A549 treated with CORT108297 at 1 μM for 4 hours (cell line): ENCODE measurements at places on chromosomes 5 and 9. TPM values are rescaled to one million over a fixed set of nuclear protein-coding genes. Genes with fewer than 3 reads are reported as not detected.

EQTN gene
- not detected in 5 replicates for total RNA-seq

SURF2 gene
- 44.5 to 60.0 TPM (median 47.0 TPM) in 5 replicates for total RNA-seq

TAF1L gene
- 0.01 TPM in 1 of 5 replicates, not detected in the others for total RNA-seq

TEX48 gene
- total RNA-seq, result not detected in 5 replicates

PNPLA7 gene
- total RNA-seq, result 0.37 to 1.1 TPM (median 0.76 TPM) in 5 replicates

SLC2A6 gene
- 15.1 to 24.6 TPM (median 22.6 TPM) in 5 replicates for total RNA-seq

N4BP3 gene
- 0.87 to 1.5 TPM (median 1.3 TPM) in 5 replicates for total RNA-seq

LURAP1L gene
- total RNA-seq, result 14.9 to 18.6 TPM (median 18.1 TPM) in 5 replicates

RAI14 gene
- total RNA-seq, result 63.6 to 98.9 TPM (median 87.7 TPM) in 5 replicates

CDC37L1 gene
- 11.1 to 15.1 TPM (median 12.5 TPM) in 5 replicates for total RNA-seq

CTXN3 gene
- not detected in 5 replicates for total RNA-seq

PCDHGA3 gene
- total RNA-seq, result 0.04 to 0.07 TPM in 2 of 5 replicates, not detected in the others

PCDHGB6 gene
- total RNA-seq, result 0.03 to 0.14 TPM (median 0.09 TPM) in 5 replicates

CCDC180 gene
- 0.43 to 0.90 TPM (median 0.75 TPM) in 5 replicates for total RNA-seq
